HCT116 (cell line): ENCODE measurements at places on chromosomes 16 and 17. TPM values are rescaled to one million over a fixed set of nuclear protein-coding genes. Genes with fewer than 3 reads are reported as not detected.

DNA sequence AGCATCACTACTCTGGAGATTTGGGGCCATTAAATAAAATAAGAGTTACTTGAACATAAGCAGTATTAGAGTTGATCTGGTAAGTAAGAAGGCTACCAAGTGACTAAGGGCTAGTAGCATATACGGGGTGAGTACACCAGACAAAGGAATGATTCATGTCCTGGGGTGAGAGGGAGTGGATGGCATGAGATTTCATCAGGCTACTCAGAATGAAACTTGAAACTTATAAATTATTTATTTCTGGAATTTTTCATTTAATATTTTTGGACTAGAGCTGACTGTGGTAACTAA lies 2.3 kb downstream of the SLFN5 start:
- H3K36me3 ChIP-seq: no peaks in the 10 kb centered on the region
- H3K4me3 ChIP-seq: no peak overlapping the region; the same call in 1 of the 2 replicates
- peak; percentile 68 for DNase-seq
- H3K4me1 ChIP-seq: peaks cover 28% of the 10 kb centered on the region
- H3K27me3 ChIP-seq: no peaks in the 10 kb centered on the region
- H3K27ac ChIP-seq: no peak overlapping the region

DNA sequence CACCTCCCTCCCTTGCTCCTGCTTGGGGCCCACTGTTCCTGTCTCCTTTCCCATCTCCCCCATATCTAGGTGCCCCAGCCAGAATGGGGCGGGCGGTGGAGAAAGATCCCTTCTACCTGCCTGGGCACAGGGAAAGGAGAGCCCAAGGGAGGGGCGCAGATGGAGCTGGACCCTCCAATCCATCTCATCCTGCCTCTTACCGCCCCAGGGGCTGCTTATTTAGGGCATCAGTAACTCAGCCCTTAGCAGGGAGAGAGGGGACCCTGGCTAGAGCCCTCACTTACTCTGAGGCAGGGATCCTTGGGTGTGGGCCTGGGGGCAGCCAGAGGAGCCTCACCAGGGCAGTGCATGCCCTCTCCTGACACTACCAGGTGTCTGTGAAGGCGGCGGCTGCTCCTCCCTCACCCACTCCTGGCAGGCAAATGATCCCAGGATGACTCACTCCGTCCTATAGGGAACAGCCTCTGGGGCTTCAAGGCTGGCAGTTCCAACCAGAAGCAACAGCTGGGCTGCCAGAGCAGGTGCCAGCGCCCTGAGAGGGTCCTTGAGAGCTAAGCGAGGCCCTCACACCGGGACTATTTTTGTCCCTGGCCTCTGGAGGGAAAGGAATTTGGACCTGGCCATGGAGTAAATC lies 16.3 kb upstream of the BCAR1 start:
- peak overlapping the region; percentile 35 for H3K4me3 ChIP-seq
- DNase-seq: peak; percentile 54
- H3K36me3 ChIP-seq: no peaks in the 10 kb centered on the region
- no peaks in the 10 kb centered on the region for H3K27me3 ChIP-seq
- peaks cover 45% of the 10 kb centered on the region for H3K4me1 ChIP-seq

The MRC2 gene
- 10.7 TPM for total RNA-seq

The C17orf50 gene
- total RNA-seq: not detected

The CHST4 gene
- total RNA-seq: 0.59 TPM

The HBA2 gene
- total RNA-seq: 3.0 TPM
